NCI-H1417 (cell line): ENCODE measurements at places on chromosomes 12 and 14.

DNA sequence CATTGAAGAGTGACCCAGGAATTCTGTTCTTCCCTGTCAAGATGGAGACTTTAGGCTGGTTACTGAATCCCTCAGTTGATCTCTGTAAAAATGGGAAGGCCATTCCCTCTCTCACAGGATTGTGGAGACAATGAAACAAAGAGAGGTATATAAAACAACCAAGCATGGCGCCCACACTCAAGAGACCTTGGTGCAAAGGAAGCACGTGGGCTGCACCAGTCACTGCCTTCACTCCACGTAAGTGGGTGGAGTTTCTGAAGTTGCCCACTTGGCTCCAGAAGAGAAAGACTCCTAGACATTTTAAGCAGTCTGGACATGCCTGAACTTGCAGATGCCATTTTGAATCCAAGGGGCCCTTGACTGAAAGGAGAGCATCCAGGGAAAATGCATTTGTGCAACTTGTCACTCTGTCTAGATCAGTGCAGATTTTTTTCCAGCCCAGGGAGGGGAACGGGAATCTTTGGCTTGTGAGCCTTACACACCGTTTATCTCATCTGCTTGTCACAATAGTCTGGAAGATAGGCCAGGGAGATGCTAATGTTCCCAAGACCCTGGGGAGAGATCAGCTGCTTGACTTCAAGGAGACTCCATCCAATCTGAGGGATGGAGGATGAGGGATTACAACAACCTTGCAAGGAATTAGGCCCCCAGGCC, 96.9 kb upstream of the TBX3 start:
- no peak for DNase-seq

- DNase-seq: no peak
Measured at GRCh38 chr14:99964979-99965378, 100.2 kb upstream of the EVL start.

GRCh38 chr14:95440951-95441350, 75.5 kb downstream of the SYNE3 start:
- no peak for DNase-seq

DNA sequence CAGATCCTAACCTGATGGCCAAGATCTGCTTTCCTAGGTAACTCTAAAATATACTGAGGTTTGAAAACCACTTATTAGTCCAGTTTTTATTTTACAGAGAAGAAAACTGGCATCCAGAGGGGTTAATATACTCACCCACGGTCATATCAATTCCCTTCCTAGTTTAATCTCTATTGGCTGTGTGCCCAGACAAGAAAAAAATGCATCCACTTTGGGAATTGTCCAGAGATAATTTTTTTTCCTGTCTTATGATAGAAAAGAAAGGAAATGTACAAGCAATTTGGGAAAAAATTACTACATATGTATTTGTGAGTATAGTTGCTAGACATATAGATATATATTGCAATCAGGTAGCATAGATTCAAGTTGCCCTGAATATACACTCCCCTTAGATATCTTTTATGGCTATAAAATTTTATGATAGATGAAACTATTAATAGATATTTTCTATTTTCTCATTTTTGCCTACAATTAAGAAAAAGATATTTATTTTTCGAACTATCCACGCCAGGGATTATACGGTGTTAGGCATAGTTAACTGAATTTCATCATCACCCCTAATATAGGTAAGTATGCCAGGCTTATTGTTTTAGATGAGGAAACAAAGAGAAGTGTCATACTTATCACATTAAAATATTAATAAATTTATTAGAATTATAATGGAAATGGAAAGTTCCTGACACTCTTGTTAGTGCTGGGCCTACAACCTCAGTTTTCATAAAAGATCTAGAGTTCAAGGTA, 100.5 kb upstream of the SLC38A2 start:
- peak; percentile 68 for DNase-seq

DNA sequence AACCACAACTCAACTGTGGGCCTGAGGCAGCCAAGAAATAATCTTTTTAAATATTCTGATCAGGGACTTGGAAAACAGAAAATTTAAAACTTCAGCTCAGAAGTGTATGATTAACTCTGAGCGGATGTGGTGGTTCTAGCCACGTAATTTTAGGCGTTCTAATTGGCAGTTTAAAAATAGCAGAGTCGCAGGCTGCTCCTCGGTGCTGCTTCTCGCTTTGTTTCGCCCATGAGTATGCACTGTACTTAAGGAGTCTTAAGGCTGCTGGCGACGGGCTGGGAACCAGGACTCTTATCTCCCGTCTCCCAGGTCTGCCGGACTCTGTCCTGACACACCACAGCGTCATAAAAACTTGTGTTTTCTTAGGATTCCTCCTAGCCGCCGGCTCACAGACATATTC, 113.4 kb upstream of the PELI2 start:
- DNase-seq: no peak

- DNase-seq: no peak
Measured at GRCh38 chr12:130830246-130830551, 8.9 kb downstream of the STX2 start.

DNA sequence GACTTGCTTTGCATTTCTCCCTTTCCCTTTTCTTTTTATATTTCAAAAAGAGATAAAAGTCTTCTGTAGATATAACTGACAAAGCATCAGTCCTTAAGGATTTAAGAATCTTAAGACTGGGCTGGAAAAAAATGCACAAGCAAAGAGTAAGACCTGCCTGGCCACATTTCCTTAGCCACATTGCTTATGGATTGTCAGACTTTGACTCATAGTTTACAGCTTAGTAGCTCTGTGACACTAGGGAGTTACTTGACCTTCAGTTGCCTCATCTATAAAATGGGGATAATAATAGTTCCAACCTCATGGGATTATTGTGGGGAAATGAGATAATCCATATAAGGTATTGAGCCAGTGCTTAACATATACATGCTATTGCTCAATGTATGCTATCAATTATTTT, 66.4 kb upstream of the STK38L start:
- DNase-seq: no peak

DNA sequence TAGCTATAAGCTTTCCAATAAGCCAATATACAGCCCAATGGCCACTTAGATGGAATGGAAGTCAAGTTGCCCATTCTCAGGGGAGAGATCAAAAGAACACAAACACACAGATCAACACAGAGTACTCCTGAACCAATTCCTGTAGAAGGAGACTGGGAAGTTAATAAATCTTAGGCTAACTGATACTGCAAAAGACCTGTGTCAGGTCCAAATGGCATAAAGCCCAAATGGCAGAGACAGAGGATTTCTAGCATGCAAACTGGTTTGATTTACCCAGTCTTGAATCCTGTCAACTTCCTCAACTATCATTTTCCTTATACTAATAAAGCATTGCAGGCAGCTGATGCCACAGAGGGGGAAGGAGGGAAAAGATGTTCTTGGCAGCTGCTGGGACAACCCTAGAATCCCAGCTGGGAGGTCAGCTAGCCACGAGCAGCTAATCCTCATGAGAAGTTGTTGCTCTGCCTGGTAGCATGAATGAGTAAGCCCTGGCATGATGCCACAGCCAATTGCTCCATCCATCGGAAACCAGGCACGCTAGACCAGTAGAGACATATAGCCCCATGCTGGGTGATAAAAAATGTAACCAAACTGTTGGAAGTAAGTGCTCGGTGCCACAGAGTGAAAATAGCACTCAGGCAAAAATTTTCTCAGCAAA, 26.2 kb downstream of the ANG start:
- DNase-seq: no peak

GRCh38 chr12:62530596-62530995, 64.0 kb downstream of the MON2 start:
- no peak for DNase-seq

DNA sequence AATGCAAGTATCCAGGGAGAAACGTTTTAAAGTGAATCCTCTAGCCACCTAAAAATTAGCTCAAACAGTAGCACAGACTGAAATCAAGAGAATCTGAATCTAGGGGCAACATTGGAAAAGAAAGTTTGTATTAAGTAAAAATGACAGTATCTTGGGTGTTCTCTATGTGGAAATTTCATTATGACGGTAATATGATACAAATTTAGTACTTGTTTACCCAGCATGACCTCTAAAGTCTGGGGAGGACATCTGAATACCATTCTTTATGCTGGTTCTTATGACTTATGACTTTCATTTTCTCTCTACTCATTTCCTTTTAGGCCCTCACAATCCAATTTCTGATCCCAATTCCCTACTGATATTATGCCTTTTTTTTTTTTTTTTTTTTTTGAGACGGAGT, 14.0 kb downstream of the GTSF1 start:
- DNase-seq: no peak

DNA sequence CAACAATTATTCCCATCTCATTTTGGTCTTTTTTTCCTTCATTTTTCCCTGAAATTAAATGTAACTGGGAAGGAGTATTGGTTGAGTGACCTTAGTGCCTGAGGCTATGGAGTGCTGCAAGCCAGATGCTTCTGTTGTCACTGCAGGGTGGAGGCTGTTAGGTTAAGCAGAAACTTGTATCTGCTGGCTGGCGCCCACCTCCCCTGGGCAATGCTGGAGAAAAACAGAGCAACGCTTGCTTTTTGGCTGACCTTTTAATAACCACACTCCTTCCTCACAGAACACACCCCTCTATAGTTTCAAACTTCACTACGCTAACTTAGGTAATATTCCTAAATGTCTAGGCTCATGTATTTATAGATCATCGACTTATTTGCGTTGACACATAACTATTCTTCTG, 583.5 kb upstream of the NOVA1 start:
- no peak for DNase-seq

DNA sequence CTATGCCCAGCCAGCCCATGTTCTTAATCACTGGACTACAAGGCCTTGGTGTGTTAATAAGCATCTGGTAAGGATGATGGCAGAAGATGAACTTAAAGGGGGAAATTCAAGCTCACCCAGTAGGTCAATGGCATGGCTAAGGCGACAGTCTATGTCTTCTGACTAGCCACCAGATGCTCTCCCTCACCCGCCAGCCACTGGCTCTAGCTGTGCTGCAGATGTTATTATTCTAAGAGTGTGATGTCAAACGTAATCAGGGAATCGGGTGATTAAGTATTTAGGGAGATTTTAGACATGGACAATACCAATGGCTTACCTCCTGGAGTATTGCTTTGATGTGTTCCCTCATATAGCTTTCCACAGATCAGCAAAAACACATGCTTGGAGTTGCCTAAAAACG, 39.2 kb upstream of the MAX start:
- no peak for DNase-seq

- no peak for DNase-seq
Measured at GRCh38 chr14:72617391-72618031, 276.4 kb downstream of the DPF3 start.

GRCh38 chr12:45729233-45730083, at the start of gene ARID2:
TSS of gene ARID2 (plus strand) at chr12:45729706. CDS start at chr12:45729837, 131 bp downstream.
- DNase-seq: peak; percentile 62
